ENCODE measurements at places on chromosomes 6 and 20.

- no peak for DNase-seq
Observed at GRCh38 chr6:29474996-29475395, 12.8 kb downstream of the MAS1L start.

DNA sequence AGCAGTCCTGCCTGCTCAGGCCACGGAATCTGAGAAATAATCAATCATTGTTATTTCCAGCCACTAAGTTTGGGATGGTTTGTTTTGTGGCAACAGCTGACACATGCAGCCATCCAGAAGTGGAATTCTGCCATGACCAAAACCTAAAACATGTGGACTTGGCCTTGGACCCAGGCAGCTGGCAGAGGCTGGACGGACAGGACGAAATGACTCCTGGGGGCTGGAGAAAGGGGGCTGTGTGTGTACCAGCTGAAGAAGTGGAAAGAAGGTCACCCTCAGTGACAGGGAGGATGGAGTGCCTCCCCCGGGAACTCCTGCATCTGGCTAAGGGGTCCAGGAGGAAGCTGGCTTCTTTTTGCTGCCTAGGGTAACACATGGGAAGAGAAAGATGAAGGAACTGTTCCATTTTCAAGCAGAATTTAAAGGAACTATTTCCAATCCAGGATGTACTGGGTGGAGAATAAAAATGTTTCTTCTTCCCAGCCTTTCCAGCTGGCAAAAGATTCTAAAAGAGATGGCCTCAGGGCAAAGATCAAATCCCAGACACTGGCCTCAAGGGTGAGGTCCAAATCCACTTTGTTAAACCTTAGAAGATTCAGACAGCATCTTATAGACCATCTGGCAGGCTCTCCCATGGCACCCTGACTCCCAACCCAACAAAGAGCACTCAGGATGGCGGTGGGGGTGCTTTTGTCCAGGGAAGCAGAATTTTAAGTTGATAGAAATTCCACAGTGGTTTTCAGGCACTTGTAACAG, 14.3 kb downstream of the SERPINB6 start:
- no peak for DNase-seq

- no peak for DNase-seq
Observed at GRCh38 chr6:23688650-23689049, 437.4 kb upstream of the NRSN1 start.

DNA sequence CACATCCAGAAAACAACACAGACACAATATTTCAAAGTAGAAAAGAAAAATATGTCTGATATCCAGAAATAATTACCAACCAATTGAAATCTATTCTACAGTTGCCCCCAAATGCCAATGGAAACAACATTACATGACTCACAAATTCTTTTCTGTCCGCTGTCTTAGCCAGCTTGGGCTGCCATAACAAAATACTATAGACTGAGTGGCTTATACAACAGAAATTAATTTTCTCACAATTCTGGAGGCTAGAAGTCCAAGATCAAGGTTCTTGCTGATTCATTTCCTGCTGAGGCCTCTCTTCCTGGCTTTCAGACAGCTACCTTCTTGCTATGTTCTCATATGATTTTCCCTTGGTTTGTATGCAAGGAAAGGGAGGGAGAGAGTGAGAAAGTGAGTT, 698.1 kb downstream of the DHX35 start:
- no peak for DNase-seq

- no peak for DNase-seq
Observed at GRCh38 chr6:40160826-40161225, 226.6 kb upstream of the MOCS1 start.

DNA sequence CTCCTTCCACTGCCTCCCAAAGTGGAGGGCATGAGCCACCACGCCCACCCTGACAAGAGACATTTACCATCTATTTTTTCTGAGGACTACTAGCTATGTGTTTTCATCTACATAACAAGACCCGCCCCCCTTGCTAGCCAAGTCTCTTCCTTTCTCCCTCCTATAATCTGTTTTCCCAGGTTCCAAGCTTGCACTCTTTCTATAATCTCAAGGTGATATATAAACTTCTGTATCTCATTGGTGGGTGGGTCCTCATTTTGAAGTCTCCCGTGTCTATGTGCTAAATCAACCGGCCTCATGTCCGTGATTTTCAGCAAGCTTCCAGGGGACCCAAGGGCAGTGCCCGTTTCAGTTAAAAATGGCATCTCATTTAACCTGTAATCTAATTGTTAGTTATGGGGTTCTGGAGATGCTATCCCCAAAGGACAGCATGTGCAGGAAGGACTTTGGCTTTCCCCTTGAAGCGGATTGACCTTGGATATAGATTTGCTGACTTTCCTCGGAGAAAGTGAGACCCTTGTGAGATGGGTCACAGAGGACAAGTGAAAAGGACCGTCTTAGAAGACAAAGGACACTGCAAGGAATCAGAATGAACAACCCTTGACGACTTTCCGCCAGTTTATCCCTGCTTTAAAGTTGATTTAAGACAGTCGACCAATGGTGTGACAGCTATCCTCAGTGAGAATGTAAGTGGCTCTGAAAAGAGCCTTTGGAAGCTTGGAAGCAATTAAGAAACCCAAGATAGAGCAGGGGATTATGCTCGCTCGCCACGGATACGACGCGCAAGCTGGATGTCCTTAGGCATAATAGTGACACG, 22.4 kb downstream of the OR2B2 start:
- no peak for DNase-seq

- DNase-seq: no peak
Observed at GRCh38 chr6:71254323-71254722, 34.3 kb upstream of the OGFRL1 start.

- no peak for DNase-seq
Observed at GRCh38 chr20:21571841-21572690, 58.2 kb upstream of the NKX2-2 start.

GRCh38 chr6:54071821-54072340, 39.4 kb upstream of the MLIP start:
- no peak for DNase-seq

GRCh38 chr6:39902786-39903465, 31.3 kb downstream of the MOCS1 start:
- no peak for DNase-seq

- DNase-seq: no peak
Observed at GRCh38 chr20:38108986-38109541, 56.0 kb downstream of the TGM2 start.

GRCh38 chr20:62372042-62372993, 5.2 kb upstream of the LAMA5 start:
- no peak for DNase-seq

DNA sequence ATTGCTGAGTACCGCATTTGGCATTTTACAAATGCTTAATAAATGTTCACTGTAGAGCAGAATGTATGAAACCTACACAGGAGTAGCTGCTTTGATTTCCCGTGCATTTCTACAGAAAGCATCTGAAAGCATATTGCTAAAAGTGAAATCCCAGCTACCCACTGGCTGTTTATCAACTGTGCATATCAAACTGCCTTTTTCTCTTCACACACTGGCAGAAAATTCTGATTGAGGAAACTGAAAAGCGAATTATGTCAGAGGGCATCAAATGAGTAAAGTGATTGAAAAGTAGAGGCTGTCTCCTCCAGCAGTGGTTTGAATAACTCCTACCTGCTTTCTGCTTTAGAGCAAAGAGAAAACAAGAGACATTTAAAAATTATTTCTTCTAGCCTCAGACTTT, 28.0 kb downstream of the STX11 start:
- DNase-seq: no peak

DNA sequence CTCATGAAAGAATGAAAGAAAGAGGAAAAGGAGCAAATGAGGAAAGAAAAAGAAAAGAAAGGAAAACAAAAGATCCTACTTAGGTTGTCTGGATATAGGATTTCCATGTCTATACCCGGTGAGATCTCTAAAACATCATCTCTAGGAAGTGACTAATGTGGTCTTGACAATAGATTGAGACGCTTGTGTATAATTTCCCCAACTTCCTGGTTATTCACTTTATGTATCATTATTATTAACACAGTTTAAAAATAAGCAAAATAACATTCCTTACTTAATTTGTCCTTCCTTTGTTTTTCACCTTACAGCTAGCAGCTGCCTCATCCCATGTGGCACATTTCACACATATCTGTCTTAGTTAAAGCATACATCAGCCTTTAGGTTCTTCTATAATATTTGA, 27.0 kb downstream of the LAMA4 start:
- no peak for DNase-seq

GRCh38 chr6:132007474-132008190, 56.5 kb upstream of the CCN2 start:
- no peak for DNase-seq

Measured in stimulated activated CD8-positive, alpha-beta memory T cell treated with anti-CD3 and anti-CD28 coated beads, Interleukin-7, amount 100 ng/mL, for 4 hours (primary cell).